ENCODE measurements at places on chromosomes 5 and 9.

DNA sequence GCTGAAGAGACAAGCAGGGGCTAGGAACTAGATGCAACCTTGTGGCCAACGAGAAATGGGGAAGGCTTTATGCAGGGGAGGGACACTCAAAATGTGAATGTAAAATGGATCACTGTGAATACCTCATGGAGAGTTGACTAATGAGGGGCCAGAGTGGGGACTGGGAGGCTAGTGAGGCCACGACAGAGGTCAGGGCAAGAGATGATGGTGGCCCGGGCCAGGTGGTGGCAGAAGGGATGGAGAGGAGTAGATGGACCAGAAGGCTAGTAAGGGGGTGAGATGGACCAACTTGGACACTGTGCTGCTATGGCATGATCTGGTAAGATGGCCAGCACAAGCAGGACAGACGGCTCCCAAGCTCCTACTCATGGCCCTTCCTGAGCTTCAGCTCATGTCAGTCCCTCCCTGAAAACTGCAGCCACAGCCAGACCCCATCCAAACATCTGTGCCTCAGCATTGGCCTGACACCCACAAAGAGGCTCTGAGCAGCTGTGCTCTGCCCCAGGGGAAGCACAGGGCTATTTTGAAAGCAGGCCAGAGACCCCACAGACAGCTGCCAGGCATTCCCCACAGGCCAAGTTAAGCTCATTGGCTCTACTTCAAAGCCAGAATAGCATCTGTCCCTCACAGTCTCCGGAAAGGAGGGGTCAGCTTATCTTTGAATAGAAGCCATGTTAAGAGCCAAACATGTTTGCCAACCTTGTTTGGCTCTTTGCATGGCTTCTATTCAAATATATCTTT is 22.1 kb downstream of the P4HA2 start:
- DNase-seq, result no peak

- no peak for DNase-seq
These were observed 12.4 kb upstream of the TENT4A start for GRCh38 chr5:6700685-6701355.

DNA sequence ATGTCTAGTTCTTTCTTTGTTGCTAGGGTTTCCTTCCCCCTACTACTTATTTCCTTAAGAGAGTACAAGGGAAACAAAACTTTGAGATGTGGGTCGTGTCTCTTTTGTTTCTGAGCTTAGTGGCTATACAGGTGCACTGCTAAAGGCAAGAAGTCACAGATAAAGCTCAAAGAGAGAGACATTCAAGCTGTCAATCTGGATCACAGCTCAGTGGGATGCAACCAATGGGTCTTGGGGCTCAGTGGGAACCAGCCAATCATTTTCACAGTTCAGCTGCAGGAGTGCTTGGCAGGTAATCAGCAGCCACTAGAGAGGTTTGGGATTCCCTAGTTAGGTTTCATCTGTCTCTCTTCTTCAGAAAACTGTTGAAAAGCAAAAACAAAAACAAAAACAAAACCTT is 135.4 kb upstream of the SGCD start:
- DNase-seq, result no peak

- no peak for DNase-seq
These were observed 489.5 kb upstream of the EDIL3 start for GRCh38 chr5:84874196-84874595.

DNA sequence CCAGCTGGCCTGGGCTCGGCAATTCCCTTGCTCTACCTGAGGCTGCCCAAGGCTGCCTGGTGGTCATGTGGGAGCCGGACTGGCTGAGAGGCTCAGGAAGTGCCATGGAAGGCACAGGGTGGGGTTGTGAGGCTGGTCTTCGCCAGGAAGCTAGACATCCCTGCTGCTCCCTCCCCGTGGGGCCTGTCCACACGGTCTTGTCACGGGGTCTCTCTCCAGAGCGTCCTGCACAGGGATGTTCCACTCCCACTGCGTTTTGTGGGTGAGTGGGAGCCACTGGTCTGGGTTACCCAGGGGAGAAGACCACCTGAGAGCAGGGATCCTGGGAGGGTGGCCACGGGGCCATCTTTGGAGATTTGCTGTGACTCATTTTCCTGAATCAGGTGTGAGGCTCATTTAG is 11.6 kb downstream of the GADD45G start:
- DNase-seq, result no peak

GRCh38 chr5:127335381-127335780 is 44.8 kb downstream of the MEGF10 start:
- no peak for DNase-seq

GRCh38 chr5:140222416-140222815 is 47.4 kb downstream of the CYSTM1 start:
- no peak for DNase-seq

DNA sequence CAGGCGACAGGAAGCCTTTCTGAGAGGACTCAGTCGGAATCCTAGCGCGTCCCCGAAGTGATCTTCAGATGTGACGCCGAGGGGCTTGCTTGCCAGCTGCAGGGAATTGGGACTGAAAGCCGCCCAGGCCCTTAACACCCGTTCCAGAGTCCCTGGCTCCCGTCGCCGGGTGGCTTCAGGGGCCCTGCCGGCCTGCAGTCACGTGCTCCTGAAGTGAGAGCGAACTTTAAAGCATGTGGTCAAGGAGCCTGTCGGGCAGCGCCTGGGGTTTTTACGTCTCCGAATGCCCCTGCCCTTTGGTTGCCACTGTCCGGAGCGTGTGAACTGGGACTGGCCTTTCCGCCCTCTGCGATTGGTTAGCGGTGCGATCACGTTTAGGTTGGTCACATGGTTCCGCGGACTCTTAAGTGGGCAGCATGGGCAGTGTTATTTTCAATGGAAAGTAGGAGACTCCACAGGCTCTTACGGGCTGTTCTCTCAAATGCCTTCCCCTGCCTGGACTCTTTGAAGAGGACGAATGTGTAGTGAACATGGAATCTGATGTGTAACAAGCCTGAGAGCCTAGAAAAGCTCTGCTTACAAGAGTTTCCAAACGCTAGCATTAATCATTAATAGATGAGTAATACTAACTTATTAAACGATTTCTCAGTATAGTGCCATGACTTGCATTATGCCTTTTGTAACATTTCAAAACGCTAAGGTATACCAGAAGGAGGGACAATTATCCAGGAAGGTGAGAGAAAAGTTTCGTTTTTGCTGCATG is 1.9 kb downstream of the VLDLR start:
- no peak for DNase-seq

GRCh38 chr9:99326917-99327189 is 104.8 kb downstream of the SEC61B start:
- no peak for DNase-seq

GRCh38 chr9:80082213-80082612 is 510.4 kb downstream of the TLE4 start:
- no peak for DNase-seq

DNA sequence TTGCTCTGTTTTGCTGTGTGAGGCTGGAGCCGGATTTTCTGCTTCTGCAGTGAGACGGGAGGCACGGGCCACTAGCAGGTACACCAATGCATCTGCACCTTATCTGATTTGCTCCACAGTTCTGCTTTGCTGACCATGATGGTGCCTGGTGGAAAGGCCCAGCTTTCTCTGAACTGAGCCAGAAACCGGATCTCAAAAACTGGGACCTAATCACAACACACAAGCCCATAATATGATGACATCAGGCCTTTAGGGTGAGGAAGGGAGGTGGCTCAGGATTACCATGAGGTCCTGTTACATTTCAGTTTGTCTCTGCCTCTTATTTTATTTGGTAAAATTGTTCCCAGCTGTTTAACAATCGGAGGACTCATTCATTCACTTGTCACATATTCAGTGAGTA is 49.8 kb downstream of the FGF1 start:
- DNase-seq, result no peak
